Hippocampal formation (tissue), 2 donors: ENCODE measurements at places on chromosomes 7 and 10.

DNA sequence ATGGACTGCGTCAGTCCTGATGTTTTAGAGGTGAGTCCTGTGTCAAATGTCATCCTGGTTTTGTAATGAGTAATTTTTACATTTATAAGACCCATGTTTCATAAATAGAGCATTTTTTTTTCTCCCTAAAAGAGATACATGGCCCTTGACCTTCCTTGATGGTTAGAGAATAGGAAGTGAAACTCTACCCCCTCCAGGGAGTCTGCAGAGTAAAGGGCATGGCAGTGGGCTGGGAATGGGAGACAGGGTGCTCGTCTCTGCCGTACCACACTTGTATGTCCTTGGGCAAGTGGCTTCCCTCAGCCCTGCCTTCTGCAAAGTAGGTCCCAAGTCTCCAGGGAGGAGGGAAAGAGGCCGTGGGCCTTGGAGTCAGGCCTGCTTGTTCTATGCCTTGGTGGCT is 63.9 kb downstream of the WDFY4 start:
- no peak for DNase-seq

- no peak for DNase-seq
These were observed 111.6 kb downstream of the NOC3L start for GRCh38 chr10:94251098-94251497.

DNA sequence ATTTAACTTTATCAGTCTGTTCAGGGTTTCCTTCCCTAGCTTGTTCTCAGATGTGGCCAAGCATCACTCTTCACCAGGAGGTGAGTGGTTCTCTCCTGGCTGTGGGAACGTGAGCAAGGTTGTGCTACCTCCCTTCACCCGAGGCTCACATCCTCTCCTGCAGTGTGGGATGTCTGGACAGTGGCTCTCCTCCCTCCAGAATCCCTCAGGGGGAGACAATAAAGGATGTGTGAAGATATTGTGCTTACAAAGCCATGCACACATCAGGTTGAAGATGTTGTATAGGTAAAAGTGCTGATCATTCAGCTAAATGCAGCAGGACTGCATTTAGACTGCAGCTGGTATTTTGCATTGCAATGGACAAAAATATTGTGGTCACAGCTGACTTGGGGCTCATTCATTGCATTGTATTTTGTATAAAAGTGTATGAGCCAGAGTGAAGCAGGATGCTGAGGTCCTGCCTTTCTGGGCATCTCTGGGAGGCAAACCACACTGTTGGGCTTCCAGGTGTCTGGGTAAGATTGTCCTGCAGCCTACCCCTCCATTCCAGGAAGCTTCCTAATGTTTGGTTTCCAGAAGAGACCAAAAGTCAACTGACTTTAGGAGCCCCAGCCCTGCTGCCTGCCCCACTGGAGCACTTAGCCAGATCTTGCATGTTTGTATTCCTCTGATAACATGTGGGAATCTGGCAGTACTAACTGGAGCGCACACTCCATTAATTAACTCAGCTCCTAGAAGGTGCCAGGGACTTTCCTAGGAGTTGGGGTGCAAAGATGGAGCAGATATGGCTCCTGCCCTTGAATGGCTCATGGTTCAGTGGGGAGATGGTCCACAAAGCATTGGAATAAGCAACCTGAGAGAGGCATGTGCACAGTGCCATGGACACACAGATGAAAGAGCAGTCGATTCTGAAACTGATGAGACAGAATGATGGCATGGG is 292.5 kb upstream of the ZNF32 start:
- DNase-seq, result no peak

- DNase-seq, result no peak
These were observed 66.5 kb upstream of the EN2 start for GRCh38 chr7:155391414-155391813.

- no peak for DNase-seq
These were observed 176.5 kb upstream of the FAM3C start for GRCh38 chr7:121572615-121573014.

- DNase-seq, result no peak
These were observed 4.4 kb upstream of the FAM107B start for GRCh38 chr10:14779001-14779651.

DNA sequence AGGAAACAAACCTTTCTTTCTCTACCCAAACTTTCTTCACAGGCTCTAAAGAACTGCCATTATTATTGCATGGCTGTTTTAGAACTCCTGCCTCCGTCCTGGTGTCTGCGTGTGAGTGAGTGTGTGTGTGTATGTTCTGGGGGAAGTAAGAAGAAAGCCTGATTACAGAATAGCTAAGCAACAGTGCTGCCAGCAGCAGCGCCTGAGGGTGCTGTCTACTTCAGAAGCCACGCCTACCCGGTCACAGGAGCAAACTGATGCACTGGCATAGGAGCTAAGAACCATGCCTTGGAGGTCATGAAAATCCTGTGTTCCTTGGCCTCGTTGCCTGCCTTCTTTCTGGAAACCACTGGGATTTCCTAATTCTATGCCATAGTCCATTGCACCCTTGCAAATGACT is 25.2 kb downstream of the LIPK start:
- DNase-seq, result no peak

DNA sequence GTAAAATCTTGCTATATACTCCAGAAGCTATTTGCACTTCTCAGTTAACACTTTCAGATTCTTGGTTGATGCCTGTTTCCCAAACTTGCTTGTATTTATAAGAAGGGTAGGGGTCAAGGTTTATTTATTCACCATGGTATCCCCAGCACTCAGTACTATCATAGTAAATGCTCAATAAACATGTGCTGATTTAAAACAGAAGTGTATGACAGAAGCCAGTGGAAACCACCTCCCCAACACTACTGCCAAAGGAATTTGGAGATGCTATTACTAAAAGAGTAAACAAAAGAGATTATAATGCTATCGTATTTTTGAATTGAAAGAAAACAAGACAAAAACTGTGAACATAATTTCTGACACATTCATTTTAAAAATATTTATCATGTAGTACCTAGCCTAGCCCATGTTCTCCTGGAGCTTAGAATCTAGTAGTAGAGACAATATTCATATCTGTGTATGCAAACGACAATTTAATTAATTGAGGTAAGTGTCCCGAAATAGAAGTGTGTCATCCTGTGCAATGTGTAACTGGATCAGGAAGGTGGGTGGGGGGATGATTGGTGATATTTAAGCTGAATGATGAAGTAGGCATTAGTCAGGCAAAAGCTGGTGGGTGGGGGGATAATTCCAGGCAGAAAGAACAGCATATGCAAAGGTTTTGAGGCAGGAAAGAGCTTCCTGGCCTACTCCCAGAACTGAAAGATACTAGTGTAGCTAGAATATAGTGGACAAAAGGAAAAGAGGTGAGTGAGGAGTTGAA is 77.5 kb downstream of the HGF start:
- no peak for DNase-seq

DNA sequence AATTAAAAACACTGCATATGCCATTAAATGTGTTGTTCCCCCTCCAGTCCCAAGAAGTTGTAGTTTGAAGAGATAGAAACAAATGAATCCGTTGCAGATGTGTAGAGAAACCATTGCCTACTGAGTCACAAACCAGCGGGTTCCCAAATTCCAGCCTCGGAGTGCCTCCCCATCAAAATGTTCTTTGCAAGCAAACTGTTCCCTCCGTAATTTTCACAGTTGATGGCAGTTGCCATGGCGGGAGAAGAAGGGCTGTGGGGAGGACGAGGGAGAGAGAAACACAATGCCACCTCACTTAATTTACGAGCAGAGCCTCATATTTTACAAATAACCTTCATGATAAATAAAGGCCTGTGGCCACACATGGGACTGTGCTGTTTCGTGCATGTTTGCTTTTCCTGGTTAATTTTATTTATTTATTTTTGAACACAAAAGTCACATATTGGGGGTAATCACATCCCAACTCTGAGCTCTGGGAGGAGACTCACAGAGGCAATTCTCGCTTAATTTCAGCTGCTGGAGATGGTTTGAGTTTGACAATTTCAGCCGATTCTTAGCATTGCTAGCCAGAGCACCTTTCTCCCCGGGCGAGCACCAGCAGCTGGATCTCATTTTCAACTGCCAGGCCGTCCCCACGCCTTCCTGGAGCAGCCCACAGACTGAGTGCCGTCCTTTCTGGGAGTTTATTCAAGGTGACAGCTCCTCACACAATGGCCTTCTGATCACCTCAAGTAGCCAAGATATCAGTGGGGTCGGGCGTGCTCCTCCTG is 1084.2 kb downstream of the KCNMA1 start:
- no peak for DNase-seq

GRCh38 chr10:69391158-69391557 is 25.6 kb downstream of the TACR2 start:
- no peak for DNase-seq

DNA sequence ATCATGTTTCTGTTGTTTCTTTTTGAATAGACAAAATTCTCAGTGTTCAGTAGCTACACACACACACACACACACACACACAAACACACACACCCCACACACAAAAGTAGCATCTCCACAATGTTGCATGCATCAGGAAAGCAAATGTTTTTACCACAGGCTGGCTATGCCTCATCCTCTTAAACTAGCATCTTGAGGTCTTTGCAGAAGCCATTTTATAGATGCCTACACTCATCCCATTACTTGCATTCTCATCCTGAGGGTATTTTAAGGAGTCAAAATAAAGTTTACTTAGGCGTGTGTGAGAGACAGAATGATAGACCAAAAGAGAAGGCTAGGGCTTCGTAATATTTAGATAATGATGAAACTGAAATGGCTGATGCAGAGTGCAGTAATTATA is 7.9 kb upstream of the INHBA start:
- no peak for DNase-seq

DNA sequence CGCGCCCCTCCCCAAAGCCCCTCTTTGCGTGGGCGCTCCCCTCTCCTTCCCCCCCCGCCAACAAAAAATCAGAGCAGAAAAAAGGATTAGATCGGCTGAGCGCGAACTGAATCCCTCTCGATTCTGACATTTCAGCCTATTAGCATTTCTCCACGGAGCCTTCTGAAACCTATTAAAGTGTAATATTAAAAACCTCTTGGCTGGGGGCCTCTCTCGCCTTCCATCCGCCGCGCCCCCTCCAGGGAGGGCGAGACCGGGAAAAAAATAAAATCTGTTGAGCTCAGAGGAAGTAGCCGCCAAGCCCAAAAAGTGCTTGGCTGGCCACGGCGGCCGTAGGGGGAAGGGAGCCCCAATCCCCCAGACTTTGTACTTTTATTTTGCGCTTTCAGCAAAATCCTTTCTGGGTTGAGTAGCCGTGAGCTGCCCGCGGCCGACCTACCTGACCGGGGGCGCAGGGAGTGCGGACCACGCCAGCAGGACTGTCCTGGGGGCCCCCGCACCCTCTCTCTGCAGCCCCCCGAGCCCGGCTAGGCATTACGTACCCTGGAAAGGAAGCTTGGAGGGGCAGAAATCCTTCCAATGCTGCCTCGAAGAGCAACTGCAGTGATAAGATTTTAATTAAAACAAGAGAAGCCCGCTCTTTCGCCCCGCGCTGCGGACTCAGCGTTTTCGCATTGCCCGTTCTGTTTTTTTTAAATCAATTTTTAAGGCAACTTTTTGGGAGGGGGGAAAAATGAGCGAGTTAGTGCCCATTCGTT is 1.3 kb upstream of the TNRC18 start:
- peak; percentile 53 for DNase-seq

DNA sequence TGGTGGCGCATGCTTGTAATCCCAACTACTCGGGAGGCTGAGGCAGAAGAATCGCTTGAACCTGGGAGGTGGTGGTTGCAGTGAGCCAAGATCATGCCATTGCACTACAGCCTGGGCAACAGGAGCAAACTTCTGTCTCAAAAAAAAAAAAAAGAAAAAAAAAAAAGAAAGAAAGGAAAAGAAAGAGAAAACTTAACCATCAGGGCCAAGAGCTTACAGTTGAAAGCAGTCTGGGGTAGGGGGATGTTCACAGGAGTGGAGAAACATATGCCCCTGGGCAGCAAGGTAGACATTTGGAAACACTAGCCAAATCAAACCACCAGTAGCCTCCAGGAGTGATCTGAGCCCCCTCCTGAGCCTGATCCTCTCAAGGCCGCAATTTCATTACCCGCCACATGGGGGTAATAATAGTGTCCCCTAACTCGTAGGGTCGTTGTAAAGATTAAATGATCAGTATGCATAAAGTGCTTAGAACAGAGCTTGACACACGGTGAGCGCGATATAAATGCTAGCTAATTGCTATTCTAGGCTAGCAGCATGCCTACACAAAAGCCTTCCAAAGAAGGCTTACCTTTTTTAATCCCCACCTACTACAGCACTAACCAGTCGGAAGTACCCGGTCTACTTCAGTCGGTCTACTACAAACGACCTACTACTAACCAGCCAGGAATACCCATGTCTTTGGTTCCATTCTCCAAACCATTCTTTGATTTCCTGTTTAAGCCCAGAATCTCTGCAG is 274.3 kb upstream of the NEBL start:
- DNase-seq, result no peak

DNA sequence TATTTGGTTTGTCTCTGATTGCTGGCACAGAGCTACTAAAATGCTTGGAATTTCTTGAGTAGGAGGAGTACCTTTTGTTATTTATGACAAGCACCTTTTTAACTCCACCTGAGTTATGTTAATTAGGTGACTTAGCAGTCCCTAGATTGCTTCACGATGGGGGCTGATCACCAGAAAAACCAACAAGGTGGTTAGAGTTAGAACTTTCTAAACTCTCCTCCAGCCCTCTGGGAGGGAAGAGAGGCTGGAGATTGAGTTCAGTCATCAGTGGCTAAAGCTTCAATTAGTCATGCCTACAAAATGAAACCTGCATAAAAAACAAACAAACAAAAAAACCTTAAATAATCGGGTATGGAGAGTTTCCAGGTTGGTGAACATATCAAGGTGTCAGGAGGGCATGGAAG is 23.6 kb upstream of the ING3 start:
- DNase-seq, result no peak

GRCh38 chr7:129017933-129018538 is 36.9 kb downstream of the TNPO3 start:
- no peak for DNase-seq

GRCh38 chr10:21668831-21669230 is 134.8 kb downstream of the MLLT10 start:
- no peak for DNase-seq
